ENCODE measurements at places on chromosomes 12 and 14.
A peak's percentile ranks its signal among the peaks of the same experiment; 100 is the strongest.

- no peak for DNase-seq
Observed at GRCh38 chr12:132581348-132582057, 28.9 kb downstream of the LRCOL1 start.

DNA sequence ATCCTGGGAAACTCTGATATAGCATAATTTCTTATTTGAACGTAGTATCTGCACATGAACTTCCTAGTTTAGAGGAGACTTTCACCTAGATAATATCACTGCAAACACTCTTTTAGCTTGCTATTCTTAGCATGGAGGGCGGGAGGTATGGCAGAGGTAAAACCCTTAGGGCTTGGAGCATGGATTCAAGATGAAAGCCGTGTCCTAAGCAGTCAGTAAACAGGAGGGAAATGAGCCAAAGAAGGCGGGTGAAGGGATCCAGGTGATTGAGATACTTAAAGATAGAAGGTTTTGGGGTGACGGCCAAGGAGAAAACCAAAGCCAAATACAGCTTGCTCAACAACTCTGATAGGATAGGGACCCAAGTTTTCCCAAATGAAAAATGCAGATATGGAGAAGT, 107.1 kb upstream of the BCAT1 start:
- DNase-seq, result no peak

GRCh38 chr14:100173353-100173752, 13.9 kb upstream of the DEGS2 start:
- DNase-seq, result no peak

GRCh38 chr12:122934722-122935121, 31.5 kb downstream of the ABCB9 start:
- DNase-seq, result no peak

- no peak for DNase-seq
Observed at GRCh38 chr12:105970885-105971284, 167.9 kb downstream of the NUAK1 start.

GRCh38 chr12:14393751-14394150, 28.3 kb downstream of the ATF7IP start:
- no peak for DNase-seq

- no peak for DNase-seq
Observed at GRCh38 chr12:44457465-44457864, 418.6 kb downstream of the NELL2 start.

DNA sequence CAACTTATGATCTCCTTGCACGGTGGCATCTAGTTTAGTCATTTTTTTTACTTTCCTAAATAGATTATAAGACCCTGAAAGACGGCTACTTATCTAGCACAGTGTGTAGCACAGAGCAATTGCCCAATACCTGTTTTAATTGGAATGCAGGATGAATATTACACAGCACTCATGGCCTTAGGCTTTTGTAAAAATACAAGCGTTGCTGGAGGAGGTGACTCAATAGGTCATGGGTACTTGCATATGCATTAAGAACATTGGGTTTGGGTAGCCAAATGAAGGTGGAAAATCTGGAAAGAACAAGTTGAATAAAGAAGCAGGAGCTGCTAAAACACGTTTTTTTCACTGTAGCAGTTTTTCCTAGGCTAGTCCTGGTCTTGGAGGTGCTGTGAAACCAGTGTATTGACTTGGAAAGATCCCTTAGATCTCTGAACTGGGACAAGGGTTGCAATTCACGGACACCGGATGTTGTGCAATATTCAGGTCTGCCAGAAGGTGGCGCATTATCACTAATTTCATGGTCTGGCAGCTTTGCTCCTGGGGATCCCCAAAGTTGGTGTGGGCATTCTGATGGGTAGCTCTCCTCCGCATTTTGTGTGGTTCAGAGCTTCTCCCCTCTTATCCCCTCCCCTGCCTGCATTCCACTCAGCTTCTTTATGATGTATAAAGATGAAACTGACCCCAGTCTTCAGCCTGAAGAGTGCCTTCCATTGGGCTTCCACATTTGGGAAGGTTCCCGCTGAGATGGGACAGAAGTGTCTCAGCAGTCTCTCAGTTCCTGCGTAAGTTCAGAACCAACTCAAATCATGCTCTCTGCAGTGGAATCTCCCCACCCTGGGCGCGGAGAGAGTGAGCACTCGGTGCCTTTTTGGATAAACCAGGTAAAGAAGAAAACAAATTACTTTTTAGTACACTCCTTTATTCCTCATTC, 278.3 kb downstream of the NRXN3 start:
- DNase-seq, result peak; percentile 4

DNA sequence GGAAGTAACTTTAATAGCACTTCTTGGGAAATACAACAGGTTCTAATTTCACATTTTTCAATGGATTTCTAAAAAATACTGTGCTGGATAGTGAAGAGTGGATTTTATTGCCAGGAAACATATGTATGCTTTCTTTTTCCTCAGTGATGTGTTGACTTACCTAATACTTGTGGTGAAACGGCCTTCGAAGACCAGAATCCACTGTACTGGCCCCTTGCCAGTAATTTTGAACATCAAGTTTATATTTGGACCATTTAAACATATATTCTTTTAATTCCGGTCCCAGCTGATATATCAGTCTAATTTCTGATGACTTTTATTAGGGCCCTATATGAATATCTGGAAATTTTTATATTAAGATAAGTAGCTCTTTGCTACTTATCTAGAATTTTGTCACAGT, 1.8 kb downstream of the MSRB3 start:
- DNase-seq, result no peak

DNA sequence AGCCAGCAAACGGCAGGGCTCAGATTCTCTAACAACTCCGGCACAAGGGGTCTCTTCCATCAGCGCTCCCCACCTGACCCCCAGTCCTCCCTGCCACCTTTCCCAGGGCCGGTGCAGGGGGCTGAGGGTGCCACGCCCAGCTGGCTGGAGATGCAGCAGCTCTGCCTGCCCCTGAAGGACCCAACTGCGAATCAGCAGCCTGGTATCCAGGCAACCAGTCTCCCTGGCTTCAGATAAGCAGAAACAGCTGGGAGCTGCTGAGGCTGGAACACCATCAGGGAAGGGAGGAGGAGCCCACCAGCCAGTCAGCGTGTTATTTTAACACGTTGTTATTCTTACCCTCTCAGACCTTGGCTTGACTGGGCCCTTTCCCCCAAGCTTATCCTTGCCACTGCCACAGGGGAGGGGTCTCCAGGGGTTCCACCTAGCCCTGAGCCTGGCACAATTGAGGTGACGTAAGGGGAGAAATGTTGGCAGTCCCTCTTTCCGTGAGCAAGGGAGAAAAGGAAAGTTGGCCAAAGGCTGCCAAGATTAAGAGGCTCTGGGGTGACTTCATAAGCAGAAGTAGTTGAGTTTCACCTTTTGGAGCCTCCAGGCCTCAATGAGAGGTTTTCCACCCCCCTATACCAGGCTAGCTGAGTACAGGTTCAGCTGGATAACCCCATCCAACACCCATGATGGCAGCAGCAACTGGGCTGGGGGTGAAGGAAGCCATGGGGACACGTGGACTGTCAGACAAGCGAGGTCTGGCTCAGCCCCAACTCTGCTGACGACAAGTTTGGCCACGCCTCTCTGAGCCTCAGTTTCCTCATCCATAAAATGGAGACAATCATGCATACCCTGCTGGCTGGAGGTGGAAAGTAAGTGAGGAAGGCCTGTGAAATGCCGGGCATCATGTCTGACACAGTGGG, 91.1 kb downstream of the IRF2BPL start:
- no peak for DNase-seq

GRCh38 chr14:38705220-38705619, 397.8 kb downstream of the SEC23A start:
- DNase-seq, result no peak

GRCh38 chr12:105018012-105018411, 31.9 kb downstream of the NOPCHAP1 start:
- no peak for DNase-seq

DNA sequence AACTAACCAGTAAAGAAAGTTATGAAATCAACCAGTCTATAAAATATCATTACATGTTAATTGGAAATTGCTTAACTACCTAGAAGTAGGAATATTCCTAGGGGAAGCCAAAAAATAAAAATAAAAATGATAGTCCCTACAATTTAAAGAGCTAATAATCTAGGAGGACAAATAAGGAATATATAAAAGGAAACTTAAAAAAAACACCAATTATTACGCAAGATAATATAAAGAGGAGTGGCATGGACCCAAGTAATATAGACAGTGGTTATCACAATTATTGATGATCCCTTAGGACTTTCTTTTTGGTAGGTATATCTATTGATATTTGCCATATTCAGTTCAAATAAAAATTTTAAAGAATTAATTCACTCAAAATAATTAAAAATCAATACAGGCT, 498.7 kb downstream of the SOX5 start:
- DNase-seq, result no peak
